Osteoblast (primary cell): ENCODE measurements at places on chromosomes 3 and 15. TPM values are rescaled to one million over a fixed set of nuclear protein-coding genes. Genes with fewer than 3 reads are reported as not detected.

MKRN2OS gene
- not detected in 2 replicates for total RNA-seq

CFAP91 gene
- total RNA-seq = 0.36 and 0.59 TPM in 2 replicates

DNA sequence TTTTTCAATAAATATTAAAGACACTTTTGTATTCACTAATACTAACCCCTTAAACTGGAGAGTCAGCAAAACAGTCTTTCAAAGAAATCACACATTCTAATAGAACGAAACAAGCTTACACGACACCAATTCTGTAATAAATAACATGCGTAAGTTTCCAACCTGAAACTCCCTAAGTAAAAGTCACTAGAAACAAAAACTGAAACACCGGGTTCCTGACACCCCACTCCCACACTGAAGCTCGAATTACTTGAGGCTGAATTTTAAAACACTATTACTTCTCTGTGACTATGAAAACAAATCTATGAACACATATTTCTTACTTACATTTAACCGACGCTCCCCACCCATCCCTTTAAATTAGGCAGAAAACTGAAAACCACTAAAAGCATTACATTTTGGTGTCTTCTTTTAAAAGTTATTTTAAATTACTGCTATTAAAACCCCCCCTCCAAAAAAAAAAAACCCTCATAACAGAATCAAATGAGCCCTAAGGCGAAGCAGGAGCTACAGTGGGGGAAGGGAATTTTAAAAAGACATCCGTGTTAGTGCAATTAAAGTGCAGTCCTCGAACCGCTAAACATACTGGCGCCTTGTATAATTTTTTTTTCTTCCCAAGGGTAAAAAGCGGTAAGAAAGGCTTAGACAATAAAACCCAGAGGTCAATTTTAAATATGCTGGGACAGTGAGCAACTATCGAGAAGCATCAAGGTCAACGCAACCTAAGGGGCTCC lies 878 bp downstream of the SPPL2A start:
- peak; percentile 34 for DNase-seq

DNA sequence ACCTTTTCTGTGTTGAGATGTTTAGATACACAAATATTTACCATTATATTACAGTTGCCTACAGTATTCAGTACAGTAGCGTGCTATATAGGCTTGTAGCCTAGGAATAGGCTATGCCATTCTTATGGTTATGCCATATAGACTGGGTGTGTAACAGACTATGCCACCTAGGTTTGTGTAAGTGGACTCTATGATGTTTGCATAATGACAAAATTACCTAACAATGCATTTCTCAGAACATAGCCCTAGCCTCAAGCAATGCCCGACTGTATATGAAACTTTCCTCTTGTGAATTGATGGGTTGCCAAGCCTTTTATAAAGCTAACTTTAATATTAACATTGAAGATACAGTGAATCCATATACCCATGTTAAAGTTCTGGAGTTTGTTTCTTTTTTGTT lies 10.3 kb upstream of the PHLDB2 start:
- no peak for DNase-seq

OIP5 gene
- 0.72 and 0.88 TPM in 2 replicates for total RNA-seq

CXCR6 gene
- total RNA-seq = not detected in 2 replicates

- DNase-seq = no peak
Measured at GRCh38 chr3:101020351-101021015, 27.3 kb upstream of the ABI3BP start.

BCL2A1 gene
- 0.29 TPM in 1 of 2 replicates, not detected in the other for total RNA-seq

DNA sequence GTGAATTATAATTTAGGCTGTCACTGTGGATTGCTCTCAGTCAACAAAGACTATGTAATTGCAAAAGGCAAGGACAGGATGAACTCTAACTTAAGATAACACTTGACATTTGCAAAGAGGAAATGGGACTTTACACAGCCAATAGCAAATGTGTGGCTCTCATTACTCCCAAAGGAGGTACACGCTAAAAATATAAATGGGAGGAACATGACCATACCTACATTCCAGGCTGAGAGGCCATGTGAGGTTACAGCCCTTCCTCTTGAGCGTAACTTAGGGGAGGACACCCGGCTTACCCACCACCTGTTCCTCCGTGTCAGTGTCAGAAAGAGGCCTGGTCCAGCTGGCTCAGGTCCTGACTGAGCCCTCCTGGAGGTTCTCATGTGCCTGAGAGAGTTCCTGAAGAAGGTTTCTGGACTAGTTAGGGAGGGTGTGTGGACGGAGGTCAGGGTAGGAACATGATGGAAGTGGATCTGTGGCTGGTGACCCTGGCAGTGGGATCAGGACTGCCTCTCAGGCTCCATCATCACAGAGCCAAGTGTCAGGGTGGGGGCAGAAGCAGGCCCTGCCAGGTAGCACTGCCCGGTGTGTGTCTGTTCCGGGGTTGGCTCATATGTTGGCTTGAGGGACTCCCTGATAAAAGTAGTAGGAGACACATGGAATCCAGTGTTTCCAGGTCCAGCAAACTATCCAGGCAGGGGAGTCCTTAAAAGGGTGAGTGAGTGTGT lies 7.9 kb downstream of the POPDC2 start:
- no peak for DNase-seq

DNA sequence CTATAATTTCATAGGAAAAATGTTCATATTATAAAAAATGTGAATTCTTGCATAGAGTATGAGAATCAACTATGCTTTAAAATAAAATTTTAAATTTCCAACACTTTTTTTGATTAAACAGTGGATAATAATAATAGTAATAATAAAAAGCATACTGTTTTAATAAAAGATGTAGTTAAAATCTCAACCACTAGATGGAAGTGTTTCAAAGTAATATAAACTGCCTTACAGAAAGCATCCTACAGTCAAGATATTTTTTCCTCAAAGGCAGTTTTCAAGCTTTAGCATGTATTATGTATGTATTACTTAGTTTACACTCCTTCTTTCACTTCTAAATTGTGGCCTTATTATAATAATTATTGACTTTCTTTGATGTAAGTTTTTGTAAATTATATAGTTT lies 217.5 kb downstream of the CHL1 start:
- DNase-seq = no peak

GRCh38 chr3:169558371-169558770 lies 105.1 kb downstream of the MECOM start:
- no peak for DNase-seq

GOLGA6L7 gene
- total RNA-seq = not detected in 2 replicates

CTXND1 gene
- not detected in 2 replicates for total RNA-seq

DNA sequence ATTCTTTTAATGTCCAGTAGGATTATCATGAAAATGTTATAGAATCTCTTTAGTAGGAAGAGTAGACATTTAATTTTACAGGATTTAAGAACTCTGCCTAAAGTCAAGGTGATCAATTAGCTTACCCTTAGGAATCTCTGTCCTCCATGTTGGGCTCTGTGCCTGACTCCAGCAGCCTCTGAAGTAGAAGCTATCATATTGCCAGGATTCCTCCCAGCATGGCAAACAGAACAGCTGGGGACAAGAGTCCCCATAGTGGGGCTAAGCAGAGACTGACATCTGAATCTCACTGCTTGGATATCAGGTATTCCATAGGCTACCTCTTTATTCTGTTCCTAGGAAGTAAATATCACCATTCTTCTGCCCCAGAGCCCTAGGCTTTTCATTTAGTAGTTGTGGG lies 1.5 kb downstream of the SLC15A2 start:
- no peak for DNase-seq

DNA sequence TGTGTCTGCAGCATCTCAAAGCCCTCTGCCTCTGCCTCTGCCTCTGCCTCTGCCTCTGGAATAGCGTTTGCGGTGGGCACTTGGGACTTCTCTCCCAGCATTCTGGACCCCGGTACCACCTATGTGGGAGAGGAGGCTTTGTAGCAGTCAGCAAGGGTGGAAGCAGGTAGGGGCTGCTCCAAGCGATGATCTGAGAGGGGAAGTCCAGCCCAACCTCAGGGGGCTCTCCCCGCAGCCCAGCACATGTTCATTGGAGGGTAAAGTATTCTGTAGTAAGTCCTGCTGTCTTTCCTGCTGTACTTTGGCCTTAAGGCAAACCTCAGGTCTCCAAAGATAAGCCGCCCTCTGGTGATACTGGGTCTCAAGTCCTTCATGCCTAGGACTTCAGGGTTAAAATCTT lies 68.6 kb downstream of the FAM174B start:
- DNase-seq = no peak

DNA sequence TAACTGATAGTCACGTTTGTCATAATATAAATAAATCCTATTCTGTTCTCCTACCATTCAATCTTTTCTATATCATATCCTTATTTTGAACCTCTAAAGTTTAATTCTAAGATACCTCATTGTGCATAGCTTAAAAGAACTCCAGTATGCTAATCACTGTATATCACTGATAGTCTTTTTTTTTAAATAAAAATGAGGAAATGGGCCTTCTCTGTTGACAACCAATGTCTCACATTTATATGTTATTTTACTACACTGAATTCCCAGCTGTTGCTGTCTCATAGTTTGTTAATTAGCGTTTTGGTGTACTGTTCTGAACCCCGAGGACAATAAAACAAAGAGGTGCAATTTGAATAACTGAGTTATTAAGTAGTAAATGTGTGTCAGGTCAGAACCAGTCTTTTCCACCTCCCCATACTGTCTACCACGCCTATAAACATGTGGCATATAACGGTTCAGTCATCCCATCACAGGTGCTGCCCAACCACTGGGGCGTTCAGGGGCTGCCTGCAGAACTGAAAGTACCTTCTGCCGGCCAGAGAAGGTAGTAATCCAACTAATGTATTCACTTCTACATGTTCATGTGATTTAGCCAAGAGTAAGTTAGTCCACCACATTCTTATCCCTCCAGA lies 14.9 kb downstream of the CBLB start:
- DNase-seq = no peak

- peak; percentile 76 for DNase-seq
Measured at GRCh38 chr15:37102305-37103162, 2.2 kb upstream of the MEIS2 start.

GRCh38 chr3:153246806-153247205 lies 84.8 kb downstream of the RAP2B start:
- DNase-seq = peak; percentile 81

DNA sequence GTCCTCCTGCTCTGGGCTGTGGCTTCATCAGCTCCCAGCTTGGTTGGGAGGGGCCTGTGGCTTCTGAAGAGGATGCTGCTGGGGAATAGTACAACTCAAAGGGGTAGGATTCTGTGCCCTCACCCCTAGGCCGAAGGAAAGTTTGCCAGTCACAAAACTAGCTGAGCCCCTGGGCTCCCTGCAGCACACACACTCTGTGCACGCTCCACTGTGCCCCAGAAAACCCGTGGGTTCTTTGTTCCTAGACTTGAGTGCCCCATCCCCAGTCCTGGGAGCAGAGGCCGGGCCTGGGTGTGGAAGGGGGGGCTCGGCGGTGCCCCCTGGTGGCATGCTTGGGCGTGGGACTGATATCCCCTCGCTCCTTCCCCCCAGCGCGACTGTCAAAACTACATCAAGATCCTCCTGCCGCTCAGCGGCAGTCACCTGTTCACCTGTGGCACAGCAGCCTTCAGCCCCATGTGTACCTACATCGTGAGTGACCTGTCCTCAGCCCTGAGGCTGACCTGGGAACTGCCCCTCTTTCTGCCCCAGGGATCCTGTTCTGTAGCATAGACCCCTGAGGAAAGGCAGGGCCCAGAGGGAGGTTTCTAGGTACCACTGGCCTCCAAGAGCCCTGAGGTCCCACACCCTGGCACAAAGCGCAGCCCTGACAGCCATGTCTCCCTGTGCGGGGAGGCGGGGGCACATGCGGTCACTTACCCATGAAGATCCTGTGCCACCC lies 14.2 kb downstream of the CIB1 start:
- peak; percentile 93 for DNase-seq

DNA sequence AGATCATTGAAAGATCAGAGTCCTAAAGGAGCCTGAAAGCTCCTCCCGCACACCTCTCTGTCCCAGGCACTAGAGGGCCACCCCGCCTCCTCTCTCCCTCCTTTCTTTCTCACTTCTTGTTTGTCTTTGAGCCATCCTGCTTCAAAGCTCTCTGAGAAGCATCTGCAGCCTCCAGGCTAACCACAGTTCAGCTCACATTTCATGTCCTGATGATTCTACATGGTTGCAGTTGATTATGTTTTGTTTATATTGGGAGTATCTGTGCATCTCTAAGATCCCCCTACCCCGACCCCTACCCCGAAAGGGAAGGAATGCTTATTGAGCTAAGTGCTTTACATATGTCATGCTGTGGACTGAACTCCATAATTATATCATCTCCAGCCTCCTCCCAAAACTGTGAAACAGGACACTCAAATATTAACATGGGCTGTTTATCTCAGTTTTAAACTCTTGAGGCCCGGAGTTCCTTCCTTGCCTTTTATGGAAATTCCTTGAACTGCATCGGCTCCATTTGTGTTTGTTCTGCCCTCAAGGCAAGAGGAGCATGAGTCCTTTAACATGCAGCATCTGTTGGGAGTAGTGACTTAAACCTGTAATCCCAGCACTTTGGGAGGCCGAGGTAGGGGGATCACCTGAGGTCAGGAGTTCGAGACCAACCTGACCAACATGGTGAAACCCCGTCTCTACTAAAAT lies 30.9 kb downstream of the MGLL start:
- peak; percentile 80 for DNase-seq

DNA sequence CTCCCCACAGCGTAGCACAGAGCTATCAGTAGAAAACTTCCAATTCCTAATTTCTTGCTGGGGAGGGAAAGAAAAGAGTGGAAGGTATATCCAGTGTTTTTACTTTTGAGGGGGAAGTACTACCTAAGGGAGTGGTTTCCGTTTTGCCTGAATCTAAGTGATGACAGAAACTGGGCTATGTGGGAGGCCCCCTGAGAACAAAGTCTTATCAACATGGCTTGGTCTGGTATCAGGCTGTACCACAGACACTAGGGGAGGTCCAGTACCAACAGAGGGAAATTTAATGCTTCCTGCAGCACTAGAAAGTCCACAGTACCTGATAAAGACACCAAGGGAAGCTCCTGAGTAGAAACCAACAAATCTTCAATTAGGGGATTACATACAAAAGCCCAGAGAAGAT lies 199.2 kb downstream of the IL5RA start:
- no peak for DNase-seq

DNA sequence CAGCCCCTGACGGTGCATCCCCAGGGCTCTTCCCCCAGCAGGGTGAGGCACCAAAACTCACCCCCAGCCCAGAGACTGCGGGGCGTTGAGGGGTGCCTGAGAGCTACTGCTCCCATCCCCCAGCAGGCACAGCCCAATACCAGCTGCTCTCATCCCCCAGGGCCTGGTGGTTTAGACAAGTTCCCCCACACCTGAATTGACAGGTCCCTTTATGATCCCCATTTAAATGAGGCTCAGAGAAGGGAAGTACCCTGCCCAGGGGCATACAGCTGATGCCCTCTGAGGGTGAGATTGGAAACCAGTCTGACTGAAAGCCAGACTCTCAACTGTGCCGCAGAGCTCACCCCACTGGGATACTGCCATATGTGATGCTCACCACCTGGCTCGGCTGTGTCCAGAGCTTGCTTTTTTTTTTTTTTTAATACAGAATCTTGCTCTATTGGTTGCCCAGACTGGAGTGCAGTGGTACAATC lies 20.1 kb downstream of the DUSP7 start:
- no peak for DNase-seq

UACA gene
- total RNA-seq = 158 and 161 TPM in 2 replicates

- DNase-seq = peak; percentile 93
Measured at GRCh38 chr3:46934498-46935167, 41.9 kb downstream of the CCDC12 start.
